Activated T-helper 1 cell treated with Interleukin-2 at 50 U/mL for 16 hours (primary cell): ENCODE measurements at places on chromosomes 13 and 19.

GRCh38 chr19:570937-571565, 1.3 kb upstream of the BSG start:
- peak; percentile 29 for DNase-seq

GRCh38 chr19:47509973-47510372, 4.9 kb downstream of the NAPA start:
- no peak for DNase-seq

GRCh38 chr13:72314210-72314609, 413.2 kb downstream of the MZT1 start:
- DNase-seq, result no peak

- DNase-seq, result no peak
These were observed 103.5 kb upstream of the SERP2 start for GRCh38 chr13:44270150-44270549.

DNA sequence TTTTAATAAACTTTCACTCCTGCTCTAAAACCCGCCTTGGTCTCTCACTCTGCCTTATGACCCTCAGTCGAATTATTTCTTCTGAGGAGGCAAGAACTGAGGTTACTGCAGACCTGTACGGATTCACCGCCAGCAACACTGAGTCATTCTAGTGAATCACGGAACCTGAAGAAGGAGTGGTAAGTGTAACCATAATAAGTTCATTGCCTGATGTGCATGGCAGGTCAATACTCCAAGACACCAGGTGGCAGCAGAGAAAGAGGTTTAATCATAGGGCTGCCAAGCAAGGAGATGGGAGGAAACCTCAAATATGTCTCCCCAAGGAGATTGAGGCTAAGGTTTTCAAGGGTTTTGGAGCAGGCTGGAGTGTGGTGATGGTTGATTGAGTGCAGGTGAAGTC, 204.3 kb upstream of the IPO5 start:
- no peak for DNase-seq

DNA sequence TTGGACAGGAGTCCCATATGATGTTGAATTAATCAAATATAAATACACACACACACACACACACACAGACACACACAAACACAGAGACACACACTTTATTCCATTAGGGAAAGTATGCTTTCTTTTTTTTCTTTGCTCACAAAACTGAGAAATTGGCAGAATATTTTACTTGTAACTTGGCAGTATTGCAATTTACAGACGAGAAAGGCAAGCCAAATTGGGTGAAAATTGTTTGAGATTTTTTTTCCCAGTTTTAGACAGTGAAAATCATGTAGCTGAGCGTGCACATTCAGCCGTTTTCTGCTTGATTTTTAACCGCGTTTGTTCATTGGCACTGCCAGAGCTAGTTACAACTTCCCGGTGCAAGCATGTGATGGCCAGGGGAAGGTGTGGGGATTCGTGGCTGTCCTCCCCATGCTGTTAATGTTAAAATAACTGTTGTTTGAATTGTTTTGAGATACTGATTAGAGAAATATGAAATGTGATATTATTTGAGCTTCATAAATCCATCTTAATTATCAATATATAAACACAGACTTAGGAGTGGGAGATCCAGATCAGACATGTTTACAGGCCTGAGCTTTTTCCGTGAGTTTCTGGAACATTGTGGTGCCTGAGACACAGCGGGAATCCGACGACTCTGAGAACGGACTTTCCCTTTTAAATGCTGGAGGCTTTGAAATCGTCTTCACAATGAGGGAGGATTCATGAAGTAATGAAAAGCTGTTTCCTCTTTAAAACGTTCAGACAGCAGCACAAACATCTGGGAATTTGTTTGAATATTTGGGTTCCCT, 125.5 kb downstream of the KCNRG start:
- no peak for DNase-seq

DNA sequence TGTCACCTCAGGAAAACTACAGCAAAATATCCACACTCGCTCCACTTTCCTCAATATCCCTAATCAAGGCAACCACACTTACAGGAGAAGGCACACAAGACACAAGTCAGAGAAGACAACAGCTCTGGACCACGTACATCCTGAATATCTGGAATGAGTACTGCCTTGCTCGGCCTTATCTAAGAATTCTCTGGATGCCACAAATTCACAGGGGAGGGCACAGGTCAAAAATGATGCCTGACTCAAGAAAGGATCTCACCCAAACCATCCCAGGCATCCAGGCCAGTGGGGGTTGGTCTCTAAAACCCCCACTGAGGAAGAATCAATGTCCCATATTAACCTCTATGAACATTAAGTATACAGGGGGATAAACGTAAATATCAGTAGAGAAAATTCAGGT, 29.9 kb downstream of the ATP7B start:
- DNase-seq, result no peak

DNA sequence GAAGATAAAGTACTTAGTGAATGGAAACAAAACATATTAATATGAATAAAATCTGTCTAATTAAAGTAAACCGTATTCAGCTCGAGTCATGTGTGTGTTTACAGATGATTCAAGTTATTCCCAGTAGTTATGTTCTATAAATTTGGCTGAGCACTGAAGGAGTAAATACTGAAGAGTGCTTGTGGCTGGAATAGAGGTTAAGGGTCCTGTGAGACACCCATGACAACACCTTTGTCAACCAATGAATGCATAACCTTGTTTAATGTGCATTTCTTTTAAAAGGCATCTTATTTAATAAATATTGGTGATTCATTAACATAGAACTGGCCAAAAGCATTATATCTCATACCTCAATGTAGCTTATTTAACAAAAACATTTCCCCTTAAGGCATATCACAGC, 577.8 kb upstream of the SLITRK5 start:
- DNase-seq, result no peak

GRCh38 chr19:8881512-8881911, 49.3 kb downstream of the MBD3L1 start:
- no peak for DNase-seq

DNA sequence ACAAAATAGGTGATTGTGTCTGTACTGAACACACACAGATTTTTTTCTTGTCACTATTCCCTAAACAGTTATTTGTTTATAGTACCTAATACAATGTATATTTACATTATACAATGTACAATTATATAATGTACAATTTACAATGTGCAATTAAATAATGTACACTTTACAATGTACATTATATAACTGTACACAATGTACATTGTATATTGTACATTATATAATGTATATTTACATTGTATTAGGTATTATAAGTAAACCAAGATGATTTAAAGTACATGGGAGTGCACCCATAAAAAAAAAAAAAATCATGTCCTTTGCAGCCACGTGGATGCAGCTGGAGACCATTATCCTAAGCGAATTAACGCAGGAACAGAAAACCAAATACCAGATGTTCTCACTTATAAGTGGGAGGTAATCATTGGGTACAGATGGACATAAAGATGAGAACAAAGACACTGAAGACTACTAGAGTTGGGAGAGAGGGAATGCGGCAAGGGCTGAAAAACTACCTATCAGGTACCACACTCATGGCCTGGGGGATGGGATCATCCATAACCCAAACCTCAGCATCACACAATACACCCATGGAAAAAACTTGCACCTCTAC, 68.1 kb downstream of the ABCC4 start:
- DNase-seq, result no peak

GRCh38 chr13:25920277-25920676, 131.5 kb downstream of the SHISA2 start:
- no peak for DNase-seq

DNA sequence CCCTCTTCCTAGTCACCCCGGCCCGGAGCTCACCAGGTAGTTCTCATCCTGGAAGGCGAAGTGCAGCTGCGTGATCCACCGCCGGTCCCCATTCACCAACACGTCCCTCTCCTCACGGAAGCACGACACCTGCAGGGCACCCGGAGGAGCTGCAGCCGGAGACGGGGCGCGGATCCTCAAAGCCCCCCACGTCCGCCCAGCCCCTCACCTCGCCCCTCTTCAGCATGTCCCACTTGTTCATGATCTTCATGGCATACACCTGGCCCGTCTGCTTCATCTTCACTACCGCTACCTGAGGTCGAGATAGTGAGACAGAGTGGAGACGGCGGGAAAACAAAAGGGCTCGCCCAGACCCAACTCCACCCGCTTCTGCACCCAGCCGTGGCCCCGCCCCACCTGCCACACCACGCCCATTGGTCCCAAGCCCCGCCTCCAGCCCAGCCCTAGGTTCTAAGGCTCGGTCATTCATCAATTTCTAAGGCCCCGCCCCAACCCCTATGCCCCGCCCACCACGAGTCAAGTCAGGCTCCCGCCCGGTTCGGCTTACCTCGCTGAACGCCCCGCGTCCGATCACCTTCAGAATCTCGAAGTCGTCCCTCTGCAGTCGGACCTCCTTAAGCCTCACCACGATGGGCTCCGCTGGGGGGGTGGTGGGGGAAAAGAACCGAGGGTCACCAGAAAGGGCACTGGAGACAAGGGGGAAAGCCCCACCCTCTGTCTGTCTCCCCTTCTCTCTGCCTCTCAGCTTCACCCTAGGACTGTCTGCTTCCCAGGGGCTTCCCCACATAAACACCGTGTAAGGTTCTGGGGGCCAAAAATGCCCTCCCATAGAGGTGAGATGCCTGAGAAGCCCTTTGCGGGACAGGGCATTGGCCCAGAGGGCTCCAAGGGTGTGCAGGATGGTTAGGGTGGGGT, 2.8 kb downstream of the DMPK start:
- DNase-seq, result peak; percentile 53

- no peak for DNase-seq
These were observed 48.9 kb upstream of the PABPC3 start for GRCh38 chr13:25046985-25047511.

GRCh38 chr13:53198017-53198416, 169.4 kb downstream of the OLFM4 start:
- no peak for DNase-seq

DNA sequence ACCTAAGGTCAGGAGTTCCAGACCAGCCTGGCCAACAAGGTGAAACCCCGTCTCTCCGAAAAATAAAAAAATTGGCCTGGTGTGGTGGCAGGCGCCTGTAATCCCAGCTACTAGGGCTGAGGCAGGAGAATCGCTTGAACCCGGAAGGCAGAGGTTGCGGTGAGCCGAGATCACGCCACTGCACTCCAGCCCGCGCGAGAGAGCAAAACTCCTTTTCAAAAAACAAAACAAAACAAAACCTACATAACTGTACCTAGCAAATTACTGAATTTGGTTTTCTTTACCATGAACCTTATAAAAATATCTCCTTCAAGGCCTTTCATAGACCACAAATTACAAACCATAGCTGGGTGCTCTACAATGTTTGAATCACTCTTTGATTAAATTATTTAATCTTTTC, 760 bp downstream of the ZNF91 start:
- DNase-seq, result peak; percentile 18

GRCh38 chr13:75547917-75548316, 1.7 kb upstream of the UCHL3 start:
- no peak for DNase-seq

DNA sequence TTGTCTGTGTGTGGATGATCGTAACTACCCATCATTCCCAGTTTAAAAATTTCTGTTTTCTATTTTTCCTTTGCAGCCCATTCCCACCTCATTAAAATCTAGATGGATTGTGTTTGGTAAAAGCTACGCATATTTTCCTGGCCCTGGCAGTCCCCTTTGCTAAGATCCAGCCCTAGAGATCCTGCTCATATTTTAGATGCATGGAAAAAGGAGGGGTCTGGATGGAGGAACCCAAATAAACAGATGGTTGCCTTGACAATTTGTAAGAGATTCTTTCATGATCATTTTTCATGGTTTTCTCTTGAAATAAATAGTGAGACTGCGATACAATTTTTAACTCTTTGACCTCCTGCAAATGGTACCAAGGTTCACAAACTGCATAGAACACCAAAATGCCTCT, 174.4 kb downstream of the SLC7A1 start:
- DNase-seq, result no peak

DNA sequence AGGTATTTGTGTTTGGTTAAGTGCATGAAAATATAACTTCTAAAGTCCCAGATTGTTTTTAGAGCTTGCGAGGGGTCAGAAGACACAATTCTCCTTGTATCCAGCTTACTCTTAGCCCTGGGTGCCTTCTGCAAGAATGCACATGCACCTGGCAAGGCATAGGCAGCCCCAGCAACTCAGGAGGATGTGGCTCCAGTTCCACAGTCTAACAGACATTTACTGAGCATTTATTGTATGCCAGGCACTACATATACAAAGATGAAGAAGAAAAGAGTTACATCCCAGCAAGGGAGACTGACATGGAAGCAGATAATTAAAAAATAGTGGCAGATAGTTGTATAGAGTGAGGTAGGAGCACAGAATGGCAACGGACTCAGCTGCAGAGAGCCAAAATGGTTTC, 101.1 kb upstream of the FRY start:
- DNase-seq, result no peak

- no peak for DNase-seq
These were observed 12.5 kb upstream of the RSPH6A start for GRCh38 chr19:45827459-45828093.

GRCh38 chr13:51500687-51501086, 47.9 kb upstream of the INTS6 start:
- no peak for DNase-seq

DNA sequence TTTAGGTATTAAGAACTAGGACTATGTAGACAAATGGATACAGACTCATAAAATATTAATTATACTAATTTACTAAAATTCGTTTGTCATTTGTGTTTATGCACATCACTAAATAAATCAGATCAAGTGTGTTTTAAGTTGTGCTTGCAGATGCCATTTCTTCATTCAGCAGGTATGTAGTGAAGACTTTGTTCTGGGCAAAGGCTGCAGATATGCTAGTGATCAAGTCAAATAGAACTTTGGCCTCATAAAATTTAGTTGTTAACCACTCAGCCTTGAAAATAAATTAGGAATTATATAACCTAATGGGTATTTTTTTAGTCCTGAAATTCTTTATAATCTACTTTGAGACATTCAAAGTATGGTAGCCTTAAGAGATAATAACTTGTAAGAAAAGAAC, 80.4 kb upstream of the TRPC4 start:
- DNase-seq, result no peak

- no peak for DNase-seq
These were observed 180.5 kb downstream of the COL4A1 start for GRCh38 chr13:110126391-110126961.

GRCh38 chr19:10417541-10418234, 2.6 kb upstream of the PDE4A start:
- DNase-seq, result no peak

DNA sequence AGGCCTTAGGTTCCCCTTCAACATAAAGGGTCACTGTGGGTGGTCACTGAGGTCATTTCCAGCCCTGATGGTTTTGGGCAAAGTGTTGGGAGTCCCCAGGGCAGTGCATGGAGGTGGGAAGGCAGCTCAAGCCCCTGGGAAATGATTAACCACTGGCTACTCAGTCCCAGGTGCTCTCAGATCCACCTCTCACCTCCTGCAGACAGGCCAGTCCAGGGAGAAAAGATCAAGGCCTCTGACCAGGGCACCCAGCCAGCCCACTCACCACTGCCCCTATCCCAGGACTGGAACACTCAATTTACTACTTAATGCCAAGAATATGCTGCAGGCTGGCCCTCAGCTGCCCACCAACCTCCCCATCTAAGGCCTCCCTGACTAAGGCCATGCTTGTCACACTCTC, 1307.9 kb downstream of the UQCRFS1 start:
- no peak for DNase-seq

DNA sequence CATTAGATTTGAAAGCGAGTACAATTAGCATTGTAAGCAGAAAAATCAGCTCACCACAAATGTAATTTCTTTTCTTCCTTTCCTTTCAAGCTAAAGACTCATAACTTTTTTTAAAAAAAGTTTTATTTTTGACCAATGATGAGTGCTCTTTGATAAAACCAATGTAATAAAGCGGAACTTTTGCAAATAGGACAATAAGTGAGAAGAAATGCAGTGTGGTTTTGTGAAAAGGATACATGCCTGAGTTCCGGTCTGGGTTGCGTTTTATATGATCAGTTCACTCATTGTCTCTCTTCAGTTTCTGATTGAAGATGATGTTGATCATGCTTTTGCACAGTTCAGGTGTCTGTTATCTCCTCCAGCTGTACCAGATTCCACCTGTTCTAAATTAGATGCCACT, 274.4 kb downstream of the KLF12 start:
- no peak for DNase-seq
